ENCODE measurements at places on chromosomes 12 and 14.

- peak; percentile 42 for DNase-seq
Observed at GRCh38 chr12:52243856-52244614, 11.0 kb downstream of the KRT7 start.

DNA sequence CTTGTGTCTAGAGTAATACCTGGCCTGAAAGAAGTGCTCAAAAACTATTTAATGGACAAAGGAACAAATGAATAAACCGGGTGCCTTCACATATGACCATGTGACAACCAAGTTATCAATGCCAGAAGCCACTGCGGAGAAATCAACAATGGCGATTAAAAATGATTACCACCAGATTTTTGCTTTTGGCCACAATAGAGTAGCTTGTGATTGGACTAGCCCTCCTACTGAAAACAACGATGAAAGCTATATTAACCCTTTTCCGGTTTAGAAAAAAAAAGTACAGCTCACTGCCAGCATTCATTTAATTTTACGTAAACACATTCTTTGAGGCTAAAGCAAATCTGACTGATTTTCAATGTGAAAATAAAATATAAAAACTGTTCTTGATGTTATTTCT, 41.6 kb upstream of the TTC7B start:
- DNase-seq = no peak

DNA sequence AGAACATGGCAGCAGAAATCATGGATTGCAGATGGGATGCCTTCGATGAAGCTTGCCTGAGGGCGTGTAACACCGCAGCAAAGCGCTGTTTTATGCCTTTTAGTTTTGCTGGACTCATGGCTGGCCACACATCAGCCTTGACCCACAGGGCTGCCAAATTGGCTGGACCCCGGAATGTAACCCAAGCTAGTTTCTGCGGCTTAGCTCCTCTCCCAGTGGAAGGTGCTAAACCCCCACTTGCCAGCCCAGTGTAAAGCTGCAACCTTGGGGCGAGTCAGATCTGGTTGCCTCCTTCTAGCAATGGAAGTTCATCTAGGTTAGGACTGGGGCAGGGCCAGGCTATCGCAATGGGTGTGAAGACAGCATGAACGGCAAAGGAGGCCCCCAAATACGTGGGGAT, 38.3 kb downstream of the MEG3 start:
- no peak for DNase-seq

- no peak for DNase-seq
Observed at GRCh38 chr12:116695464-116695725, 42.5 kb downstream of the SPRING1 start.

DNA sequence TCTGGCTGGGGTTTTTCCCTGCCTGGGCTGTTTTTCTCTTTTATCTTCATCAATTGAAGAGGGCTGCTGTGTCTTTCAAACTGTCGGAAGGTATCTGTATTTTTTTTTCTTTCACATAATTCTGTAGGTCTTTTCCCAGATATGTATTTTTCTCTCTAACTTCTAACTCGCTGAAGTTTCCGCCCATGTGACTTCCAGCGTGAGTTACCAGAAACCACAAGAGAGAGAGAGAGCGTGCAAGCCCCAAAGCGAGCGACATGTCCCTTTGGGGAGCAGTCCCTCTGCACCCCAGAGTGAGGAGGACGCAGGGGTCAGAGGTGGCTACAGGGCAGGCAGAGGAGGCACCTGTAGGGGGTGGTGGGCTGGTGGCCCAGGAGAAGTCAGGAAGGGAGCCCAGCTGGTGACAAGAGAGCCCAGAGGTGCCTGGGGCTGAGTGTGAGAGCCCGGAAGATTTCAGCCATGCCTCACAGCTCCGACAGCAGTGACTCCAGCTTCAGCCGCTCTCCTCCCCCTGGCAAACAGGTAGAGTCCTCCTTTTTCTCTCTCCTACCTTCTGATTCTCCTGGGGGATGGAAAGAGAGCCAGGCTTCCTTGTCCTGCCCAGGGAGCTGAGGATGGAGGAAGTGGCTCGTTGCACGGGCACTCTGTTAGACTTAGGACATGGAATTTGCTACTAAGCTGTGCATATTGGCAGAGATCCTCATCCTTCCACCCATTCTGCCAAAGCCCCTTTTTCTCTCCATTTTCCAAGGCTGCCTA, at the start of gene BATF:
BATF (plus strand) TSS at position 246 of the 759 bp plus-strand sequence; CDS start at position 460, 214 bp downstream.
- DNase-seq = peak; percentile 67

- DNase-seq = no peak
Observed at GRCh38 chr12:90922145-90922627, 32.8 kb downstream of the CCER1 start.

- DNase-seq = no peak
Observed at GRCh38 chr14:94029265-94029664, 3.1 kb downstream of the OTUB2 start.

All from stimulated activated CD8-positive, alpha-beta memory T cell treated with anti-CD3 and anti-CD28 coated beads, Interleukin-4, amount 100 ng/mL, for 1 hour (primary cell).